ENCODE measurements at places on chromosomes 7 and 10. TPM values are rescaled to one million over a fixed set of nuclear protein-coding genes. Genes with fewer than 3 reads are reported as not detected.

LRIT1 gene
- not detected for total RNA-seq

ENTPD1 gene
- total RNA-seq = 1.9 TPM

CPA4 gene
- not detected for total RNA-seq

GRCh38 chr7:116706668-116707126 lies 34.7 kb downstream of the MET start:
- H3K4me3 ChIP-seq = no peak overlapping the region
- no peaks in the 10 kb centered on the region for H3K27me3 ChIP-seq
- no peaks in the 10 kb centered on the region for H3K4me1 ChIP-seq
- DNase-seq = no peak

- H3K4me1 ChIP-seq = peaks cover 21% of the 10 kb centered on the region
- peaks cover 55% of the 10 kb centered on the region for H3K36me3 ChIP-seq
- no peak for DNase-seq
Observed at GRCh38 chr10:79353000-79353406, 5.7 kb downstream of the PPIF start.

MYL10 gene
- total RNA-seq = not detected

Measured in CD4-positive, alpha-beta memory T cell (primary cell).